Stimulated activated CD4-positive, alpha-beta T cell treated with anti-CD3 and anti-CD28 coated beads, Interleukin-2, amount 100 ng/mL, for 48 hours (primary cell): ENCODE measurements at places on chromosomes 13 and 19.

GRCh38 chr19:29535984-29536508 lies 10.3 kb downstream of the VSTM2B start:
- no peak for DNase-seq

GRCh38 chr13:91134803-91135184 lies 212.7 kb upstream of the MIR17HG start:
- no peak for DNase-seq

DNA sequence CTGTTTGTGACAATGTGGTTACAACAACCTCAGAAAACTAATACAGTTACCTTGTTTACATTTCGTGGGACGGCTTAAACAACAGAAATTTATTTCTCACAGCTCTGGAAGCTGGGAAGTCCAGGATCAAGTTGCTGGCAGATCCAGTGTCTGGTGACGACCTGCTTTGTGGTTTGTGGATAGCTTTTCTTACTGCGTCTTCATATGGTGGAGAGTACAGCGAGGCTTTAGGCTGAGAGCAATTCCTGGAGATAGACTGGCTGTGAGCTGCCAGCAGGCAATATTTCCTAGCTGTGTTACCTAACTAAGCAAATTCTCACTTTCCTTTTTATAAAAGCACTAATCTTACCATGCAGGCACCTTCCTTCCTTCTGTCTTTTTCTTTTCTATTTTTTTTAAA lies 1203.5 kb upstream of the PRR20A start:
- no peak for DNase-seq

DNA sequence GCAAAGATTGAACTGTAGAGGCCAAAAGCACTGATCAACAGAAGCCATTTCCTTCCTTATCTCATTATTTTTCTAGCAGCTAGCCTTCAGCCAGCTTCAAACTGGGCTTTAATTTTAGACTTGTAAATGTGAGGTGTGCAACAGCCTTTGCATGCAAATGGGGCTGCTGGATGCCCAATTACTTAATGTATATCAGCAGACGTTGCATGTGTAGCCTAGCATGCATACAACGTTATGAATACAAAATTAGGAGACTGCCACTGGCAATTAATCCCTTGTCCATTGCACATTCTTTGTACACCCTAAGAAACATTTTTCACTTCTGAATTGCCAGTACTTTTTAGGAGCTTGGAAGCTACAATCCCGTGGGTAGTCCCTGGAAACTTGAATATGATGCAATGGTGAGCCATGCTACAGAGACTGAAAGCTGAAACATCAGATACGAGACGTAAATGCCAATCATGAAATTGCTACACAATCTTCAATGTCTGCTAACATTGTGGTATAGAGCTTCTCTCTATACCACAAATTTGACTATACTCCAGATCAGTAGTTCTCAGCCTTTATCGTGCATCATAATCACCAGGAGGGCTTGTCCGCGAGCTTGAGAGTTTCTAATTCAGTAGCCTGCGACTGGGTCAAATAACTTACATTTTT lies 20.2 kb downstream of the EPSTI1 start:
- no peak for DNase-seq

DNA sequence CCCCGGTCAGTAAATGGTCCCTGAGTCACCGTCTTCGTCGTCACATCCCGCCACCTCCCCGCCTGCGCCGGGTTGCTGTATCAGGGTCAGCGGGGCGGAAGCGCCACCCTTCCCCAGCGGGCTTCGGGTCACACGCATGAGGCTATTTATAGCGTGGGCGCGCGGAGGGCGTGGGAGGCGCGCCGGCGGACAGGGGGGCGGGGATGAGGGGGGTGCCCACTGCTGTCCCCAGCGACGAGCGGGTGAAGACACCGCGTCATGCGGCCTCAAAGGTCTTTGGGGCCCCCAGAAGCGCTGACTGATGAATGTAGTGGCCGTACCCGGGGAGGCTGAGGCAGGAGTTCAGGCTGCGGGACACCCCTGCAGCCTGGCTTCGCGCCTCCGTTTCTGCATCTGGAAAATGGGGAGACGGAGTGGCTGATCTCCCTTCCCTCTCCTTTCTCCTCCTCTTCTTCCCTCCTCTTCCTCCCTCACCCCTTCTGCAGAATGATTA lies 7.9 kb downstream of the UNC13A start:
- DNase-seq = peak; percentile 17
